ENCODE measurements at places on chromosomes 12 and 14. TPM values are rescaled to one million over a fixed set of nuclear protein-coding genes. Genes with fewer than 3 reads are reported as not detected.

DNA sequence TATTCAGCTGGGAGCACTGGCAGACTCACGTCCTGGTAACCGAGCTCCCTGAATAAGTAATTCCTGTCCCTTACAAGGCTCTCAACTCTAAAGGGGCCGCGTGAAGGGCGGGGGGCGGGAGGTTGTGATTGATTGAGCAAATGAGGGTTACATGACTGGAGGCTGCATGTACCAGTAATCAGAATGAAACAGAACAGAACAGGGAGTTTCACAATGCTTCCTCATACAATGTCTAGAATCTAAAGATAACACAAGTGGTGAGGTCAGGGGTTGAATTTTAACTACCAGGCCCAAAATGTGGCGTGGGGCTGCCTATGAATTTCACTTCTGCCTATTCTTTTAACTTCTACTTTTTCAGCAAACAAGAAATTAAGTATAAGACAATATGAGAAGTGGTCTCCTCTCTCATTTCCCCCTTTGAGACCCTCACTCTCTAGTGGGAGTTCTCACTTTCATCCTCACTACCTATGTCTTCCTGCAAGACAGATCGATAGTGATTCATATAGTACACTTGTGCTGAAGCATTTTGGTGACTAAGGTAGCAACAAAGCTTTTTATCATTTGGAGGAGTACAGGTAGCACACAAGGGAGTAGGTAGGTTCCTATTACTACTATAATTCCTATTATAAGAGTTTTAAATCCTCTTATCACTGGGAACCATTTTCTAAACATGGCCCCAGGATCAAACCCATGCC lies 239.8 kb downstream of the KTN1 start:
- no peak for DNase-seq

Gene C12orf50
- not detected for polyA plus RNA-seq

GRCh38 chr12:74535536-74535935 lies 2.1 kb upstream of the ATXN7L3B start:
- no peak for DNase-seq

GRCh38 chr12:104888892-104889291 lies 69.2 kb downstream of the SLC41A2 start:
- DNase-seq = no peak

Gene MGST1
- polyA plus RNA-seq = not detected
